Smooth muscle cell of trachea (primary cell): ENCODE measurements at places on chromosomes 5 and 9. TPM values are rescaled to one million over a fixed set of nuclear protein-coding genes. Genes with fewer than 3 reads are reported as not detected.

IL5 gene
- not detected in 2 replicates for total RNA-seq

KCNV2 gene
- total RNA-seq = not detected in 2 replicates

PCDHA1 gene
- under 0.01 TPM in 1 of 2 replicates, not detected in the other for total RNA-seq

ELOVL7 gene
- total RNA-seq = 0.33 TPM in 1 of 2 replicates, not detected in the other

BTNL8 gene
- total RNA-seq = not detected in 2 replicates
